ENCODE measurements at places on chromosomes 1 and 21.

GRCh38 chr21:40215941-40216340 lies 348.7 kb downstream of the PCP4 start:
- no peak for DNase-seq

DNA sequence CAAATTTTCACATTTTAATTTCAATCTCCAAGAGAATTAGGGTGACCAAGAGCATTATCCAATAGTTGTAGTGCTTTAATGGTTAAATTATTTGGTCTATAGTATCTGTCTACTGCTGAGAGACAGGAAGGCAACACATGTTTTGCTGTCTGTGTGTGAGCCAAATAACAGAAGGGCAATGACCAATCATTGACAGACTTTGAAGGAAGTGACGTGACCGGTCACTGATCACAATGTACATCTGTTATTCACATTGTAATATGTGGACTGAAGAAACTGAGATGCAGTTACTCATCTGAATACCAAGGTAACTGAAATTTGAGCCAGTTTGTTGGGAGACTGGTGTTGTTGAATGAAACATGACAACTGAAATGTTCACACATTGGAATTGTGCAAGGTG lies 196.7 kb downstream of the LRRC40 start:
- no peak for DNase-seq

GRCh38 chr1:997993-998744 lies 1.7 kb downstream of the HES4 start:
- no peak for DNase-seq

- DNase-seq: no peak
Measured at GRCh38 chr1:167054946-167055630, 35.1 kb downstream of the GPA33 start.

GRCh38 chr1:219808790-219809189 lies 119.6 kb downstream of the SLC30A10 start:
- DNase-seq: no peak

GRCh38 chr21:31418377-31419001 lies 74.4 kb upstream of the TIAM1 start:
- DNase-seq: no peak

- DNase-seq: no peak
Measured at GRCh38 chr1:118992868-118993699, 4.9 kb upstream of the TBX15 start.
